ENCODE measurements at places on chromosomes 11 and 22.

DNA sequence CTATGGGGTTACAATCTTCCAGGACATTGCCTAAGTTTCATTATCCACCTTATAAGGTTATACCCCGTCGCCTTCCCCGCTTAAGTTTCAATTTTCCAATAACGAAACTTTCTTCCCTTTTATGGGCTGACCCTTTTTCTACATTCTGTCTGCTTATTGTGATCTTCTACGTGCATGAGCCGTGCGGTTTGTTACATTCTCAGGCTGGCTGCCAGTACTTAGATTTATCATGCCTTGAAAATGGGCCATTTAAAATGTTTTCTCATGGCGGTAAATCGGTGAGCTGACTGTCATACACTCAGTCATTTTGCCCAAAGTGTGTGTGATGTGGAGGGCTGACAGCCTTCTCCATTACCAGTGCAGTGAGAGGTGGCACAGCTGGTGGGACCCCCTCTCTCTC, 23.3 kb downstream of the DGCR6L start:
- DNase-seq: no peak

GRCh38 chr11:117026593-117027330, 71.5 kb downstream of the SIK3 start:
- DNase-seq: no peak

- DNase-seq: no peak
Measured at GRCh38 chr11:29200791-29201562, 815.9 kb downstream of the KCNA4 start.

DNA sequence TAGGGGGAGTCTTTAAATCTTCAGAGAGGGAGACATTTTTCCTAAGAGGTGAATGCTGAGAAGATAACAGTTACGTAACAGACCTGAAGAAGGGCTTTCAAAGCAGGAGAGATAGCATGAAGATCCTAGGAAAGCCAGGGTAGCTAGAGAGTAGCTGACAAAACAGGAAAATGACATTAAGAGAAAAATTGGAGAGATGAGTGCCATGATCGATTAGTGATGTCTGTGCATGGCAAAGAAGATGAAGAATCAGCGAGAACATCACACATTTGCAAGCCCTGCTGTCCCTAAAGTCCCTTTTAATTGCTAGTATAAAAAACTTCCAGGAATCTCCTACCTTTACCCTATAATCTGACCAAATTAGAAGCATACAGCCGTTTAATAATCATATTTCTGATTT, 116.9 kb upstream of the PAX6 start:
- no peak for DNase-seq

GRCh38 chr22:38798496-38798895, 4.6 kb upstream of the DNAL4 start:
- DNase-seq: no peak

DNA sequence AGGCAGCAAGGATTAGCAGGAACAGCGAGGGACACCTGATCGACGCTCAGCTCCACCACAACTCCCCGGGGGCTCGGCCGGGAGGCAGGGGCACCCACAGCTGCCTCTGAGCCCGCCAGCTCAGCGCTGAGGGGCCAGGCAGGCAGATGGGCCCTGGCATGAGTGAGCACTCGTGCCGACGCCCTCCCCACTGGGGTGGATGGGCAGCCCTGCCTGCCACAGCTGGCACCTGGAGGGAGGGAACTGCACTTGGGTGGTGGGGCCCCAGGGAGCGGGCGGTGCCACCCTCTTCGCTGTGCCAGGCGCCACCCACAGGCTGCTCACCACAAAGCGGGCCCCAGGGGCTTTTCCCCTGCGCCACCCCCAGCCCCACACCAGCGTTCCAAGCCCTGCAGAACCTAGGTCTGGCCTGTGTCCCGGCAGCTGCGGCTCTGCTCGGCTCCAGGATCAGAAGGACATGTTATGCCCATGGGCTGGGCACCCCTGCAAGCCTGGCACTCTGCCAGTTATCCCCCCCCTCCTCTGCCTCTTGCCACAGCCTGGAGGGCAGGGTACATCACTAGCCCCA, 28.8 kb downstream of the WNT7B start:
- no peak for DNase-seq

DNA sequence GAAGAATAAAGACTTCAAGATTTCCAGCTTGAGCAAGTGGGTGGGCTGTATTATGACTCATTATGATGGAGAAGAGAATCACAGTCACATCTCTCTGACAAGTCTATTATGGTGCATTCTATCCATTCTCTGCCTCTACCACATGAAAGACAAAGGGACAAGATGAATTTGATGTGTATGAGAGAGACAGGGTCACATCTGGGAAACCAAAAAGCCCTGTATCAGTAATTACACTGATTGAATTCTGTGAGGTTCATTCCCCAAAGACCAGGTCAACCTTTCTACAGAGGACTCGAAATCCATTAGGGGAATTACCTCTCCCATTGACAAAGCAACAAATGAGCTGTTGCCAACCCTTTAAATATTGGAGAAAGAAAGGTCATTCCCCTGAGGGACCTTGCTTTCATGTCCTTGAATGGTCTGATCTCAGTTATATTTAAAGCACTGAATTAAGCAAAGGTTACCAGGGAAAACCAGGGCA, 109.6 kb downstream of the USP35 start:
- DNase-seq: no peak

DNA sequence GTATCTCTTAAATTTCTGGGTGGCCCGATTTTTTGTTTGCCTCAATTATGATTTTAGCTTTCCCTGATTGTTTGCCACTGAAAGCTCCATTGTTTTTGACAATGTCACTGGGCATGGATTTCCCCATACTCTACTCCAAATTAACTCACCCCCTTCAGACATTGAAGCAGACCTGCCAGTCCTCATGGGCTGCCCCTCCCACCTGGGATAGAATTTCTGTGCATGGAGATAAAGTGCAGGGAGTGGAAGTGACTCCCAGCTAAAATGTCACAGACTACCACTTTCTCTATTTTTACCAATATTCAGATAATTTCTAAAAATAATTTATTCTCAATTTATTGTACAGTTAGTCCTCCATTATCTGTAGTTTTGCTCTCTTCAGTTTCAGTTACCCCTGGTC, 79.1 kb upstream of the CLPB start:
- no peak for DNase-seq

DNA sequence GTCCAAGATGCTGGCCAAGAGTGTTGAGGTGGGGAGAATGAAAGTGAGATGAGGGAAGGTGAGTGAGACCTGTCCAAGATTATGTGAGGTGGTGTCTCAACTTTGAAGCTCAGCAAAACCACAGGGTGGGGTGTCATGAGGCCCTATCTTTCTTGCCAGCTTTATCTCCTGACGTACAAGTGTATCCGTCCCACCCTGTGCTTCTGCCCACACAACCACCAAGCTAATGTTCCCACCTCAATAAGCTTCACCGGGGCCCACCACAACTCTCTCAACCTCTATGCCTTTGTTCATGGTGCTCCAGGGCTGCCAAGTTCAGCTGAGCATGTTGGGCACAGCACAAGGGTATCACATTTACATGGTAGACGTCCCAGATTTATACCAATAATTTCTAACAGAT, 7.1 kb upstream of the TPST2 start:
- no peak for DNase-seq

DNA sequence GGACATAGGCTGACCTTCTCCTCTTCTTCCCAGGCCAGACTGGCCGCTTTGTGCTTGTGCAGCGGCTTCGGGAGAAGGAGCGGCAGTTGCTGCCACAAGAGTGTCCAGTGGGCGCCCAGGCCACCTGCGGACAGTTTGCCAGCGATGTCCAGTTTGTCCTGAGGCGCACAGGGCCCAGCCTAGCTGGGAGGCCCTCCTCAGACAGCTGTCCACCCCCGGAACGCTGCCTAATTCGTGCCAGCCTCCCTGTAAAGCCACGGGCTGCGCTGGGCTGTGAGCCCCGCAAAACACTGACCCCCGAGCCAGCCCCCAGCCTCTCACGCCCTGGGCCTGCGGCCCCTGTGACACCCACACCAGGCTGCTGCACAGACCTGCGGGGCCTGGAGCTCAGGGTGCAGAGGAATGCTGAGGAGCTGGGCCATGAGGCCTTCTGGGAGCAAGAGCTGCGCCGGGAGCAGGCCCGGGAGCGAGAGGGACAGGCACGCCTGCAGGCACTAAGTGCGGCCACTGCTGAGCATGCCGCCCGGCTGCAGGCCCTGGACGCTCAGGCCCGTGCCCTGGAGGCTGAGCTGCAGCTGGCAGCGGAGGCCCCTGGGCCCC, 1.4 kb downstream of the RASSF7 start:
- no peak for DNase-seq

- peak; percentile 72 for DNase-seq
Measured at GRCh38 chr22:37807410-37808293, at the start of gene GCAT. GCAT (plus strand) TSS chr22:37807934; CDS start chr22:37807968, 34 bp downstream.

DNA sequence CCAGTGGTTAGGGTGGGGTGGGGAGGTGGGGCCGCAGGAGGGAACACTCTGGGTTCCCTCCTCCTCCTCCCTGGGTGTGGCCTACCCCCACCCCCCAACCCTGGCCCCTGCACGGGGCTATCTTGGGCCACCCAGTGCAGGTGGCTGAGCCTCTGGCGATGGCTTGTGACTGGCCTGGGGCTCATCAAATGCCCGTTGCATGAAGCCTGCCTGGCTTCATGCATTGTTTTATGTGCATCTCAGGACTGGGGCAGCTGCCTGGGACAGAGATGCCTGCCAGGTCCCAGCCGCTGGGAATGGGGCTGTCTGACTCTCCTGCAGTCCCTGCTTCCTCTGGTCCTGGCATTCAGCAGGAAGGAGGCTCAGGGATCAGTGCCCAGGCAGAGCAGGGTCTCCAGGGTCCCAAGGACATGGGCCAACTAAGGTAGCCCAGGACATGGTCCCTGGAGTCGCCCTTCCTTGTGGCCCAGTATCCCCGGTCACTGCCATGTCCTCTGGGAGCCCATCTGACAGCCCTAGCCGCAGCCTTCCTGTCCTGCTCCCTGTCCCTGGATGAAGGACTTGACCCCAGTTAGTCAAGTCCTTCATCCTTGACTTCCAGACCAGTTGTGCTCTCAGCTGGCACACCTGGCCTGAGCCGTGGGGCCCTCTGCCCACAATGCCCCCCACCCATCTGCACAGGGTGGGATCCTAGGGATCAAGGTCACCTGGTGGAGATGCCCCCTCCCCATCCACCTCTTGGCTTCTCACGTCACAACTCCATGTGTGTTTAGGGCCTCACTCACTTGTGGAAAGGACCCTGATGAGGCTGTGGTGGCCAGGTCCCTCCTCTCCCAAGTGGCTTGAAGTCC, 112.1 kb upstream of the FGF3 start:
- DNase-seq: no peak

DNA sequence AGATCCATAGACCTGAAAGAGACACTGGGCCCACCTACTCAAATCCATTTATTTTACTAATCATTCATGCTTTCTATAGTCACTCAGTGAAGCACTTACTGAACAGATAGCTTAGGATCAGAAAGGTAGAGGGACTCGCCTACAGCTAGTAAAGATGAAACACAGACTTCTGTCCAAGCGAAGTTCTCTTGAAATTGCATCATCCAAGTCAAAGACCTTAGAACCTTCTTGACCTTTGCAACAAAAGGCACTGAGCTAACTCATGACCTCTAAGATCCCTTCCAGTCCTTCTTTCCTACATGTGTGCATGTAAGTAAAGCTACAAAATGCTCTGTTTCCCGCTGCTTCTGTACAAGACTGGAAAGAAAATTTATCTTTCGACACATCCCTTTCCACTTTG, 377.6 kb downstream of the LARGE1 start:
- DNase-seq: no peak

DNA sequence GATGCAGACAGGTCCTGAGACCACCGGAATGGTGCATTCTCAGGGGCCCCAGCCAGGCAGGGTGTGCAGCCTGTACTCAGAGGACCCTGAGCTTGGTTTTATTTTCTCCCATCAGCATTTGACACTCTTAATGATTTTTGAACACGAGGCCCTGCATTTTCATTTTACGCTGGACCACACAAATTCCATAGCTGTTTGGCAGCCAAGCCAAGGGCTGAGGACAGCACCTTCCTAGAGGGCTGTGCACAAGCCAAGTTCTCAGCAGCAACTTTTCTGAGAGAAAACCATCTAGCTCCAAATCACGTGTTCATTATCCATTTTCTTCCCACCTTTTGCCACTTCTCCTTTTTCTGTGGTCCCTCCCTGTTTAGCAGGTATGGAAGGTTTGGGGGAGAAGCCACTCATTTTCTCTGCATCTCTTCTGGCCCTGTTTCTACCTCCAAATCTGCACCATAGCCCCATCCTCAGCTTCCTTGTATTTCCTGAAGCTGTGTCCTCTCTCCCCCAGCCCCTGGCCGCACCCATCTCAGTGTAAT, 60.4 kb downstream of the TRAF6 start:
- DNase-seq: no peak

GRCh38 chr11:111559800-111560464, 19.4 kb downstream of the LAYN start:
- no peak for DNase-seq

- no peak for DNase-seq
Measured at GRCh38 chr11:18865951-18866350, 73.3 kb downstream of the MRGPRX1 start.

DNA sequence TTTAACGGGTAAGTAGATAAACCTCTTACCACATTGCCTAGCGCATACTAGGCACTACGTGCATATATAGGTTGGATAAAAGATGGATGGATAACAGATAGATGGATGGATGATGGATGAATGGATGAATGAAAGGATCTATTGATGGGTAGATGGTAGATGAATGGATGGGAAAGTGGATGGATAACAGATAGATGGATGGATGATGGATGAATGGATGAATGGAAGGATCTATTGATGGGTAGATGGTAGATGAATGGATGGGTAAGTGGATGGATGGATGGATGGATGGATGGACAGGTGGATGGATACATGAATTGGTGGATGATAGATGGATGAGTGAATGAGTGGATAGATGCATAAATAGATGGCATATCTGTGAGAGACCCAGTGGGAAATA, 555.0 kb downstream of the MN1 start:
- DNase-seq: no peak
